Activated naive CD8-positive, alpha-beta T cell treated with anti-CD3 and anti-CD28 coated beads, Interleukin-2, amount 10 ng/mL, durations not matched to agents 7 days and 5 days (primary cell): ENCODE measurements at places on chromosomes 12 and 14.

DNA sequence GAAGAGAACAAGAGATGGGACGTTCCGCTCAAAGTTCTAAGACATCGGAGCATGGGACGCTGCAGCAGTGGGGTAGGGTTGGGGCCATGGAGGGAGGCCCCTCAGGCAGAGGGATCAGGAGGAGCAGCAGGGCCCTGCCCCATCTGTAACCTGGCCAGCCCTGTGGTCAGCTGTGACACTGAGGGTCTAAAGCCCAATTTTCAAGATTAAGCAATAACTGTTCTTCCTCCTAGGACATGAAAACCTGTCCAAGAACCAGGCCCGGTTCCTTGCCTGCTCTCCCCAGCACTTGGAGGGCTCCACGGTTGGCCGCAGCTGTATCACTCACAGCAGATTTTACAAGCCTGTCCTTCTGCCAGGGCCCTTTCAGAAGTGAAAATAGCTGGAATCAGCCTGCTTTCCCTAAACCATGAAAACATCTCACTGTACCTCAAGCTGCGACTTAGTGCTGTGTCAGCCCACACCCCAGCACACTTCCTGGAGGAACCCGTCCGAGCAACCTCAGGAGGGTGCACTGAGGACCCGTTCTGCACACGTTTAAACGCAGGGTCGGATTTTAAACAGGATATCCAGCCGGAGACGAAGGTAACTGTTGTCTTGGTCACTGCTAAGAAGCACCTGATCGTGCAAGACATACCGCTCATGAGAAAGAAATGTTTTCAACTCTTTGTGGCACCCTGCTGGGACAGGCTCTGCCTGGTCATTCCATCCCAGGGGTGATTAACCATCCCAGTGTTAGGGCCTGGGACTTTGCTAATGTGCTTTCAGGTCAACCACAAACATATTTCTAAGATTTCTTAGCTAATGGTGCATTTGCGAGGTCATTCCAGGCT is 201.9 kb upstream of the DIO3 start:
- DNase-seq = no peak

- no peak for DNase-seq
Measured at GRCh38 chr14:32594766-32595165, 265.7 kb downstream of the AKAP6 start.

GRCh38 chr14:38056270-38056669 is 151.4 kb upstream of the SSTR1 start:
- no peak for DNase-seq

DNA sequence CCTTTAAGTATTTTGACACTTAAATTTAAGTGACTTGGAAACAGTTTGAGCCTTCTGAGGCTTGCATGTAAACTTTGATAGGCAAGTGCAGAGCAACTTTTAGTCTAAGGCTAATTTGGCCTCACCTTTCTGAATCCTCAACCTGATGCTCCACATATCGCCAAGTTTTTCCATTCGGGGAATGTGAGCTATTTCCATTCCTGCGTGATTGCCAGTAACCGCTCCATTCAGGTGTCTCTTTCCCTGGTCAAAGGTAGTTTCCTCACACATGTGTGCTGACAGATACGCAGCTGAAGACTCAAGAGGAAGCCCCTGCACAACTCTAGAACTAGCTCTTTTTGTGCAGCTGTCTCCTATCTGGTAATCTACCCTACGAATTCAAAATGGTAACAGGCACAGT is 25.4 kb upstream of the FUT8 start:
- DNase-seq = no peak

DNA sequence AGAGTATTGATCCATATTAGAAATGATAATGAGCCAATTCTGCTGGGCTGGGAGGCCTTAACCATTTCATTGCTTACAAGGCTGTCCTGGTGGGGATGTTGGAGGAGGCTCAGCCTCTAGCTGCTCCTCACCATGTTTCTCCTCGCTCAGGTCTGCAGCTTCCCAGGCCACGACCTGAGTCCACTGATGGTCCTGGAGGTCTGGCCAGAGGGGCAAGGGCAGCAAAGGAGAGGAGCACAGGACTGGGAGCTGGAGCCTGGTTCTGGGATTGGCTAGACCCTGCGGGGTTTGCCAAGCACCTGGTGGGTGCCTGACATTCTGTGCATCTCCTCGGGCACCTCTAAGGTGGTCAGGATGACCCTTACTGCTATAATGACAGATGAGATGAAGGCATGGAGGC is 92.6 kb downstream of the KIF26A start:
- DNase-seq = peak; percentile 6

DNA sequence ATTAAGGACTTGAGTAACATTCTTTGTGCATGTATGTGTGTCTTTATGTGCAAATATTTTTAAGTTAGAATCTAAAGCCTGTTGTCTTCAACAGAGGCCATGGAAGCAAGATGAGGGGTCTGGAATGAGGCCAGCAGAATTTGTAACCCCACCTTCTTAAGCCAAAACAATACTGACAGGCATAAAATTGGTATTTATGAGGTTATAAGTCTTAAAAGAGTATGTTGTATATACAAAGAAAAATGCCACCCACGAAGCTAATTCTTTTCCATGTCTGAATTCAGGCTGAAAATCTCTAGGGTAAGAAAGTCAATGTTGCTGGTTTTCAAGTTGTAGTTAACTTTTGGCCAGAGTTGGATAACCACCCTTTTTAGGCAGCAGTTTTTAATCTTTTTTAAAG is 86.2 kb upstream of the TMTC1 start:
- DNase-seq = no peak

- no peak for DNase-seq
Measured at GRCh38 chr12:74899031-74899829, 310.4 kb downstream of the KCNC2 start.

DNA sequence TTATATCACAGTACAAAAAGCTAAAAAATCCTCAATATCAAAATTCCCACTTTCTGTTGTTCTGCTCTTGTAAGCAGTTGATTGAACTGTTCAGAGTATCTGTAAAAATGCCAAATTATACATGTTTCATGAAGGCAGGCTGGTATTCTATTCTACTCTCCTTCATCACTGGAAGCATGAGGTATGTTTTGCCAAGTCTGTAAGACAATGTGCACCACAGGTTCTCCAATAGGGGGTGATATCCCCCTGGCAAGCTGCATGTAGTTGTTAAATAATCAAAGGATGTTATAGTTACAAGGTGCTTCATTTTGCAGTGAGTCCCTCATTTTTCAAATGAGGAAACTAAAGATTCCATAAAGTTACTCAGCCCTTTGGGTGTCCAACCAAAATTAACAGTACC is 15.1 kb upstream of the NEK9 start:
- no peak for DNase-seq
